Activated CD4-positive, alpha-beta T cell treated with anti-CD3 and anti-CD28 coated beads, Interleukin-2, amount 50 U/mL, for 16 hours (primary cell): ENCODE measurements at places on chromosomes 1 and 21.

GRCh38 chr1:236103646-236104218 lies 38.6 kb upstream of the GPR137B start:
- DNase-seq = peak; percentile 57

DNA sequence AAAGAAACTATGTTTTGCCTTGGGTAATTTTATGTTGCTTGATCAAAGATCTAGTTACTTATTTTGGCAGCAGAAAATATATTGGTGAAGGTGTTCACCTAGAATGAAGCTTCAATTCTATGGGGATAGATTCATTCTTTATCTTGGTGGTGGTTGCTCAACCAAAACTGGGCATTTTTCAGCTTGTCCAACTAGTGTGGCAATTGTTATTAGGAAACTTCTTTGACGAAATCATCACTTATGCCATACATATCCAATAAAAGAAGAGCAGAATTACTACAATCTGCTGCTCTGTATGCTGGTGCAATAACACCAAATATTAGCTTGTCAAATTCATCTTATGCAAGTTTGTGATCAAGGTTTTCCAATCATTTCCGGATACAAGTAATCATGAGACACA lies 26.8 kb upstream of the TMPRSS15 start:
- DNase-seq = no peak

DNA sequence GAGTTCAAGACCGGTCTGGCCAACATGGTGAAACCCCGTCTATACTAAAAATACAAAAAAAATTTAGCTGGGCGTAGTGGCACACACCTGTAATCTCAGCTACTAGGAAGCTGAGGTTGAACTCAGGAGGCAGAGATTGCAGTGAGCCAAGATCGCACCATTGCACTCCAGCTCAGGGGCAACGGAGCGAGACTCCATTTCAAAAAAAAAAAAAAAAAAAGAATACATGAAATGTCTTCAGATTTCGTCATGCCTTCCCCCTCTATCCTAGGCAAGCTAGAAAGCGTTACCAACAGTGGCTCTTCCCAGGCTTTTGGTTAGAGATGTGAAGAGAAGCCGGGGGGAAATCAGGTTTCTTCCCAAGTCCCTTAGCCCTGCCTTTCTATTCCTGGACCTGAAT lies 3.6 kb downstream of the TFF1 start:
- no peak for DNase-seq

DNA sequence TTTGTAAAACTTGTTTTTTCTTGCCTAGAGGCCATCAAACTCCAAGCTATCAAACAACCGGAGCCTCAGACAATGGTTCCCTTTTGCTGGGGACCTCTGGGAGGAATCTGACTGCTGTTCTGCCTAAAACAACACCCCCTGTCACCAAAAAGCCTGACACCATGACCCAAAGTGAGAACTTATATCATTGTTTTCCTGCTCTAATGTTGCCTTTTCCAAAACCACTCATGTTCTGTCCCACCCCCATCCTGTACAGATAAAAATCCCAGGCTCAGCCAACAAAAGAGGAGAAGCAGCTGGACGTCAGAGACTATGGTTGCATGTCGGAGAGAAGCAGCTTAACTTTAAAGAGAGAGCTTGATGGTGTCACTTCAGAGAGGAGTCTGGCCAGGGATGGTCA lies 327.2 kb upstream of the CXADR start:
- DNase-seq = no peak

DNA sequence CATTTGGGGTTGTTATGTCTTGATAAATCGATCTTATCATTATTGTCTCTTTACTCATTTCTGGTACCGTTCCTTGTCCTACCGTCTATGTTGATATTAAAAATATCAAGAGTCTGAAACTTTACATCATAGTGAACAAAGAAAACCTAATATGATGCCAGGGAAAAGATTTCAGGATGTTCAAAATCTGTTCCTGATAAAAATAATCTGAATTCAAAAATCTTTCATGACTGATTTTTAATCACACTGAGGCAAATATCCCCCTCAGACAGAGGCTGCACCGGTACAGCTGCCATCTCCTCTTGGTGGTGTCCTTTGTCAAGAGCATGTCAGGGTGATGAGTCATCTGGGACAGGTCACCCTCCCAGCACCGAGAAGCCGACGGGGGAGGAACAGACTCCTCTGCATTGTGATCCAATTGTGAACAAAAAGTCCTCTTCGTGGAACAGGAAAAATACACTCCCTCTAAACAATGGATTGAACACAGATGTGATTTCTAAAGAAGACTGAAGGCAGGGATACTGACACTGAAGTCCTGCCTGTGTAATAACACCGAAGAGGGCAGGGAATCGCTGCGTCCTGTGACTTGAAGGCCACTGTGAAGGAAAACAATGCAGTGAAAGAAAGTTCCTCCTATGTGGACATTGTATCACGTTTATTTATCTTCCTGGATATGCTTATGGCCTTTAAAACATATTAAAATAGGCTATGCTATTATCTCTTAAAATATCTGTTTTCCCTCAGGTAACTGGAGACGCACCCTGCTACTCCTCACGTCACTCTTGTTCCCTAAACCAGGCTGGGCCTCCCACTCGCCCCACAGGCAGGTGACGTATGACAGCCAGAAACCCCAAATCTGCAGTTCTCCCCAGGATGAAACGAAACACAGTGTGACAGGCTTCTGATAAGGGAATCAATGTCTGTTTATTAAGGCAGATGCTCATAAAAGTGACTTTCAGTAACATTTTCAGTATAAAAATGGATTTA lies 4.3 kb upstream of the SPATC1L start:
- DNase-seq = no peak

DNA sequence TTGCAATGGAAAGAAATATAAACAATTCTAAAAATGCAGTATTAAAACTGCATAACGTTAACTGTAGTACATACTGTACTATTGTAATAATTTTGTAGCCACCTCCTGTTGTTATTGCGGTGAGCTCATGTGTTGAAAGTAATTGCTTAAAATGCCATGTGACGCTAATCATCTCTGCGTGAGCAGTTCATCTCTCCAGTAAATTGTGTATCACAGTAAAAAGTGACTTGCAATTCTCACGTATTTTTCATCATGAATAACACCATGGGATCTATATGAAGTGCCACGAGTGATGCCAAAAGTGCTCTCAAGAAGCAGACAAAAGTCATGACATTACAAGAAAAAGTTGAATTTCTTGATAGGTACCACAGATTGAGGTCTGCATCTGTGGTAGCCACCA lies 82.4 kb upstream of the CYYR1 start:
- no peak for DNase-seq

GRCh38 chr1:27689423-27690173 lies 17.6 kb upstream of the IFI6 start:
- DNase-seq = peak; percentile 22

GRCh38 chr1:150210091-150210490 lies 25.8 kb downstream of the ANP32E start:
- no peak for DNase-seq
